ENCODE measurements at places on chromosomes 7 and 10.

DNA sequence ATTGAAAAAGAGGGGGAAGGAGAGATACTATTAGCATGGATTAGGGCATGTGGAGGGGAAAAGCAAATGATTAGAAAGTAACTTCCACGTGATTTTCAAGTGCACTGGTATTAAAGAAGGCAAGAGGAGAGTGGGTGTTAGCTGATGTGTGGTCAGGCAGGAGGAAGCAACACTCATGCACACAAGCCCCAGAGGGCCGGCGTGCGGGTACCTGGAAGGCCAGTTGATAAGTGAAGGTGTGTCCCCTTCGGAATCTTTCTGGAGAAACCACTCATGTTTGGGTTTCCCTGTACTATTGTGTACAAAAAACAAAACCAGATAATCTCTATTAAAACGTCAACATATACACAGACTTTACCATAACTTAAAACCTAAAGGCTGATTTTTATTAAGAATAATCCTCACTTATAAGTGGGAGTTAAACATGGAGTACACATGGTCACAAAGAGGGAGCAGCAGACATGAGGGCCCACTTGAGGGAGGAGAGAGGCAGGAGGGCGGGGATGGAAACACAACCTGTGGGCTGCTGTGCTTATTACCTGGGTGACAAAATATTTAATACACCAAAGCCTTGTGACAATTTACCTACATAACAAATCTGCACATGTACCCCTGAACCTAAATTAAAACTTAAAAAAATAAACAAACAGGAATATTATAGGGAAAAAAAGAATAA lies 98.9 kb downstream of the SVIL start:
- DNase-seq: no peak

- peak; percentile 77 for DNase-seq
These were observed at the start of gene KMT2C for GRCh38 chr7:152435384-152436110. Gene KMT2C (minus strand): TSS chr7:152436003. CDS start chr7:152435786, 217 bp downstream.

GRCh38 chr10:75450644-75451640 lies 19.5 kb downstream of the LRMDA start:
- no peak for DNase-seq

DNA sequence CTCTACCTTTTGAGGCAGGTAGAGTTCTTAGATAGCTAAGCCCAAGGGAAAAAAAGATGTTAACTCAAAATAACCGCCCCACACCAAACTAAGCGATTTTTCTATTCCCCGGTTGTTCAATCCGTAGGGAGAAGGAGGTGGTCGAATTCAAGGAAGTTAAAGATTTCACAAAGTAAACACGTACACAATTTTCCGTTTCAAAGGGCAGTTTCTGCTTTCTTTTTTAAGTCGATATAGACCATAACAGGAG lies 842 bp downstream of the KBTBD2 start:
- DNase-seq: no peak

DNA sequence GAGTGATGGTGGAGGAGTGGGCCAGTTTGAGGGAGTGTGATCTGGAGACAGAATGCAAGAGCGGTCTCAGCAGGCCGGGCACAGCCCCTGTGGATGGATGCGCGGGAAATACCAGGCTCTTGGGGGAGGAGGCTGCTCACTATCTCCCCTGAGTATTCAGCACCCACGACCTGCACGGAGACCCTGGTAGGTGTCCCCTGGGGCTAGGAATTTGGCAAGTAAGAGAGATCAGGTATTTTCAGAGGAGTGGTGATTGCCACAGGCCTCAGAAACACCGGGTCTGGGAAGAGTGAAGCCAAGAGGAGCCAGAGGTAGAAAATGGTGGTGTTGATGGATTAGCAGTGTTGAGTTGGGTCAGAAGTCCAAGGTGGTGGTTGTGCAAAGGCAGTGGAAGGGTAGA lies 426.3 kb downstream of the PAXIP1 start:
- no peak for DNase-seq

DNA sequence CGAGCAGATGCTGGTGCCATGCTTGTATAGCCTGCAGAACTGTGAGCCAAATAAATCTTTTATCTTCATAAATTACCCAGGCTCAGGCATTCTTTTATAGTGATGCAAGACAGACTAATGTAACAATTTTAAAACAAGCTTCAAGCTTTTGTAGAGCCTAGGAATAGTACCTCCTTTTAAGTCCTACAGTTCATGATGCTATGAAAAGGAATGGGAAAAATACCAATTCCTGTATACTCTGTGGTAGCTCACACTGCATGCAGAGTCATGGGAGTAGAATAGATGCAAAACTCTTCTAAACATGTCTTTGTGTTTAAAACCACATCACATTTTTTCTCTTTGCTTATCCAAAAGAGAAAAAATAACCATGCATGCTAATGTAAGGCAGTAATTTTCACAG lies 66.6 kb upstream of the WNT16 start:
- no peak for DNase-seq
